ENCODE measurements at places on chromosomes 4 and X. TPM values are rescaled to one million over a fixed set of nuclear protein-coding genes. Genes with fewer than 3 reads are reported as not detected.

DNA sequence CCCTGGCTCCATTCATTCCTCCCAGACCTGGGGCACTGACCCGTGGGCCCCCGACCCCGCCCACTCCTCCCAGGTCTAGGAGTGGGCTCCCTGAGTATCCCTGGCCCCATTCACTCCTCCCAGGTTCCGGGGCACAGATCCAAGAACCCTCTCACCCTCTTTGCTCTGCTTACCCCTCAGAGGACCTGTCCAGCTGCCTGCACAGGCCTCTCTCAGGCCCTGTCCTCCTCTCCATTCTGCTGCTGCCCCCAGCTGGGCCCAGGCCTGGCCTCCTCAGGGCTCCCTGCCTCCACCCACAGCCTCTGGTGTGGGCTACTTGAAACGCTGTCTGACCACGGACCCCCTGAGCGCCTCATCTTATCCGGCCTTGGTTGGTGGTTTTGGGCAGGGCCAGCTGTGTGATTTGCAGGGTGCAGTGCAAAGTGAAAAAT, 217.7 kb upstream of the PSAPL1 start:
- DNase-seq: no peak

DNA sequence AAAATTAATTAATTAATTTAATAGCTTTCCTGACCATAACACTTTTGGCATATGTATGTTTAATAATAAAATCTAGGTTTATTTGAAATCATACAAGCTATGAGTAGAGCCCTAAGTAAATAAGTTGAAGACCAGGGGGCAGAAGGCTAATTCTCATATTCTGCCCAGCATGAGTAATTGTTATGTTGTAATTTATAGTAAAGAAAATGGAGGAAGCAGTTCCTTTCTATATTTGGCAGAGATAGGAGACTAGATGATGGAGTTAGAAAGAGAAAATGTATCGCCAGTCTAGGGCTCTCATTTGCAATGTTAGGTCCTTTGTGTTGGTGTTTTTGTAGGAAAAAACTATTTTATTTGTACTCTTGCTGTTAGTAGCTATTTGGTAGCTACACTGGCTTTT, 89.1 kb downstream of the FNIP2 start:
- DNase-seq: no peak

DNA sequence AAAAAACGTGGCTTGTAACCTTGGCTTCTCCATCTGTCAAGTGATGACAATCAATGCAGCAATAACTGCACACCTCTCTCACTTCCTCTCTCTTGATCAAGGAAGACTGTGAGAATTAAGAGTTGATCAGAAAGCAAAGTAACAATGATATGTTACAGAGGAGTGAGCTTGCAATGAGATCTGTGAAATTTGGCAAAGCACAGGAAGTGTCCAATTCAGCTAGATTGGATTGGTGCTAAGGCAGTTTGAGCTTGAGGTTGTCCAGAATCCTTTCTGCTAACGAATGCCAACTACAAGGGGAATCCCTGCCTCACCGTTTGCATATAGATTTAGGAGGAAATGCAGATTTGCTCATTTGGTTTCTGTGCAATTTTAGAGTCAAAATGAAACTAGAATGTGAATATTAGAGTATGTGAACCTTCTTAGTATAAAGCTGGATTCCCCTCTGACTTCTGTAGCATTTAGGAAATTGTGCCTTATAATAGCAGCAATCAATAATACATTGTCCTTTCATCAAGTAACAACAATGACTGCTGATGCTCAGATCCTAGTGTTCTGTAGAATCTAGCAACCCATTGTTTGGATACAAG, 346.4 kb downstream of the PTTG2 start:
- DNase-seq: no peak

- DNase-seq: no peak
Measured at GRCh38 chr4:173802662-173803022, 272.6 kb upstream of the HAND2 start.

- no peak for DNase-seq
Measured at GRCh38 chr4:137474711-137475301, 57.5 kb downstream of the PCDH18 start.

GRCh38 chr4:112978691-112979472, 70.6 kb upstream of the ANK2 start:
- no peak for DNase-seq

DNA sequence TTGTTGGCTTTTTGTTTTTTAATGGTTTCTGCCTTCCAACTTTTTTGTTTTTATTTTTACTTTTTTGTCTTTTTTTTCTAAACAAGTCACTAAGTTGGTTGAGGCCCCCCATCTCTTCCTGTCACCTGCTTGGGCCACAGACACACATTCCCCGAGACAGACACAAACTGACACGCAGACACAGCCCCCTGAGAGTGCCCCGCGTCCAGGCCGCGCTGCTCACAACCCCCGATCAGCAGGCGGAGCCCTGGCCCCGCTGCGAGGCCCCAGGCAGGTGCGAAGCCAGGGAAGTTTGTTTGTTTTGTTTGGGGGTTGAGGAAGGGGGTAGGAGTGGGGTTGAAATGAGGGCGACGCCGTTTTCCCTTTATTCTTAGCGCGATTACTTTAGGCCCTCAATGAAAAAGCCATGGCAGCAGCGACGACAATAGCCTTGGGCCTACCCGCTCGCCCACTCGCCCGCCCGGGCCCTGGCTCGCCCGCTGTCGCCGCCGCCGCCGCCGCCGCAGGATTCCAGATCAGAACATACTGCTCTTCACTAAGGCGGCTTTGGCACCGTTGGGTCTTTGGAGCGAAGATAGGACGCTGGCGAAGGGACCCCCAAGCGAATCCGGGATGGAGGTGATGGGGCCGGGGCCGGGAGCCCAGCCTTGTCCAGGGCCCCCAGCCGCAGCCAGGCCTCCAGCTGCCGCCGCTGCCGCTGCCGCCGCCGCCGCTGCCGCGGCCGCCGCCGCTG, 3.1 kb downstream of the PHOX2B start:
- no peak for DNase-seq

DNA sequence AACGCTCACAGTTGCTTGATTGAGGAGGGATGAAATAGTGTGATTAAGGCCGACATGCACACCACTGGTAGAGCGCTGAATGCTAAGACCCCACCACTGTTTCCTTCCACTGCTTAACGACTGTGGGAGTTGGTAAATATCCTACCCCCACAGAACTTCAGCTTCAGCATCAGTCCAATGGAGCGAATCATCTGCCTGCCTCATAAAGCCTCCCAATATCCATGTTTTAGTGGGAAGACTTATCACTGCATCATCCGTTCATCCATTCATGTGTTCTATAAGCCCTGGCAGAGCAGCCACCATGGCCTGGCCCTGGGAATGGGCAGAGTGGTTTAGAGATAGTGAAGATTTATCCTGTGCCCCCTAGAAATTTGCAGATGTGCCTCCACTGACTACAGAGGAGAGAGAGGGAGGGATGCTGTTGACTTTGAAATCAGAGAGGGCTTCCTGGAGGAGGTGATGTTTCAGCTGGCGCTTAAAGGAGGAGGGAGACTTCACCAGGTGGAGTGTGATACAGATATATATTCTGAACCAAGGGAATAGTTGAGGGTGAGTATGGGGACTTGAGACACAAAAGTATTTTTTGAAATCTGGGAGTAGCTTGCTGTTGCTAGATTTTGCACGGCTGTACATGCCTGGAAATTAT, 71.9 kb upstream of the STX18 start:
- no peak for DNase-seq

DNA sequence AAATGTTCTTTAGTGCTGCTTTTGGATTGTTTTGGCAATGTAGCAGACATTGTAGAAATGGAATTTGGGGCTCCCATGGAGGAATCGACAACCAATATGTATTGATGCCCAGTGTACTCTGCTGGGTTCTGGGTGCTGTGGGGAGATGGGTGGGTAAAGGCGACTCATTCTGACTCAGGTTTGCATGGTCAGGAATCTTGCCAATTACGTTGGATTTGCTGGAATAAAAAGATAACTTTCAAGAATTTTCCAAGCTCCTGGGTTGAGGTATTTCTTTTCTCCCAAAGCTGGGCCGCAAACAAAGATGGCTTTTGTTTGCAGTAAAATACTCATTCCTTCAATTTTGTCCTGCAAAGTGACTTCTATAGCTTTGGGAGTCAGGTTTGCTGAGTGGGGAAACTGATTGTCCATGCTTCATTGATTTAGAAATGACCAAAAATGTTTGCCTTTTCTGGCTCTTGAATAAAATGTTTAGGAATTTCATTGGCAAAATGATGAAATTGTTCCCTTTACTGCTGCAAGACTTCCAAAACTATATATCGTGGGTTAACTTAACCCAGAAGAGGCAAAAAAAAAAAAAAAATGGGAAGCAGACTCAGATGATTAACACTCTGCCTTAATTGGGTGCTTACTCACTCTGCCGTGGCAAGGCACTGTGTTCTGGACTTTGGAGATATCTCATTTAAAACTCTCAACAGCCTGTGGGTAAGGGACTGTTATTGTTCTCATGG, 57.0 kb downstream of the RTL9 start:
- no peak for DNase-seq

DNA sequence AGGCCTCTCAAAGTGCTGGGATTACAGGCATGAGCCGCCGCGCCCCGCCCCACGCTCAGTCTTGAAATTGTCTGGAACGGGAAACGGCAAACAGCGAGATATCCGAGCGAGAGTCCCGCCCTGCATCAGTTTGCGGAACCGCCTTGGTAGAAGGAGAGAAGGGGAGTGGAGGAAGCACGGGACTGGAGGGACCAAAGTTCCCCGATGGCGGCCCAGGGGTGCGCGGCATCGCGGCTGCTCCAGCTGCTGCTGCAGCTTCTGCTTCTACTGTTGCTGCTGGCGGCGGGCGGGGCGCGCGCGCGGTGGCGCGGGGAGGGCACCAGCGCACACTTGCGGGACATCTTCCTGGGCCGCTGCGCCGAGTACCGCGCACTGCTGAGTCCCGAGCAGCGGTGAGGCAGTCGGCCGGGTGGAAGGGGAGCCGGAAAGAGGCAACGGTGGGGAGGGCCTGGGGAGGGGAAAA, at the start of gene BST1:
Gene BST1, plus strand, starts transcription at position 125 of the 463 bp plus-strand sequence. Its CDS starts 80 bp downstream, at position 205.
- DNase-seq: no peak

GRCh38 chrX:70494441-70494840, 49.8 kb downstream of the DLG3 start:
- no peak for DNase-seq

GRCh38 chr4:3225936-3226335, 23.0 kb upstream of the MSANTD1 start:
- no peak for DNase-seq

DNA sequence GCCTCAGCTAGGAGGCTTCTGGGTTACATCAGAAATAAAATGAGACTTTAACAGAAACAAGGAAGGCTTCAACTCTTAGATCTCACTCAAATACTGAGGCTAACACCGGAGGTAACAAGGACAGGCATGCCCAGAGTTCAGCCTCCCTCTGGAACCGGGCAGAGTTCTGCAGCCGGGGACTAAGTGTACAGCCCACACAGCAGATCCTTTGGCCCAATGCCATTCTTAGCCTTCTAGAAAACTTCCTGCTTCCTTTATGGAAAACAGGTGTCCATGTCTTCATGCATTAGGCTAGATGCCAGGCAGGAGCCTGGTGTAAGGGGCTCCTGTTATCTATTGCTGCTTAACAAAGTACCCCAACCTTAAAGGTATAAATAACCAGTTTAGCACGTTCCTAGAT, 369.7 kb downstream of the BCOR start:
- no peak for DNase-seq

DNA sequence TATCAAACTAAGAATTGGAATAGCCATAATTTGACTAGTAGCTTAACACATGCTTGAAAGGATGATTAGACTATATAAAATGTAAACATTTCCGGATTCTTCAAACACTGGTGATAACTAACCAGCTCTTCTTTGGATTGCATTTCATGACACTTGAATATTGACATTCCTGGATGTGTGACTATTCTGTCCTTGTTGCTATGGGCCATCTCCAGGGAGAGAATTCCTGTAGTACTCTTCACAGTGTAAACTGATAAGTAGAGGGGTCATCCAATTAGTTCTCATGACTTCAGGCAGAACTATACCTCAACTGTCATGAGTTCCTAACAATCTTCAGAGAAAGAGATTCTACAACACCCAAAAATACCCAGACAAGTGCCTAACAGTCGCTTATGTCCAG, 1026.7 kb upstream of the TENM3 start:
- DNase-seq: no peak

GRCh38 chr4:178450614-178451013, 1008.4 kb upstream of the AGA start:
- DNase-seq: no peak

GRCh38 chrX:118534716-118535493, 39.3 kb downstream of the DOCK11 start:
- no peak for DNase-seq

- no peak for DNase-seq
Measured at GRCh38 chrX:44189116-44189515, 154.4 kb downstream of the EFHC2 start.

- DNase-seq: no peak
Measured at GRCh38 chrX:107691024-107691448, 62.7 kb downstream of the PRPS1 start.

DNA sequence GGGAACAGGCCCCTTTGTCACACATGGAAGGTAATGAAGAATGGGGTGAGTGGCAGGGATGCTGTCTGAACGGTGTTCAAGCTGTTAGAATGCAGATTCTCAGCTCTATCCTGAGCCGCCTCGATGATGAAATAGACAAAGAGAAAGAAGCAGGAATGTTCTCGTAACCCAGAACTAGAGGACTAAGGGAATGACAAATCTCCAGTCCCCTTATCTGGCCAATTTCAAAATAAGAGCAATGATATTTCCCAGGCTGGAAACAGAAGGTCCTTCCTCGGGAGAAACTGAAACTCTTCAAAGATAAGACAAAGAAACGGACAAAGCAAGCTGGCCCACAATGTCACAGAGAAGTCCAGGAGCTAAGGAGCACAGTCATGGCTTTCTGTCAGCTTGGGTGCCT, 29.5 kb upstream of the MTNR1A start:
- DNase-seq: no peak

- no peak for DNase-seq
Measured at GRCh38 chr4:136012220-136012619, 1520.1 kb downstream of the PCDH18 start.

- DNase-seq: no peak
Measured at GRCh38 chrX:30005813-30006212, 209.6 kb upstream of the MAGEB2 start.

DNA sequence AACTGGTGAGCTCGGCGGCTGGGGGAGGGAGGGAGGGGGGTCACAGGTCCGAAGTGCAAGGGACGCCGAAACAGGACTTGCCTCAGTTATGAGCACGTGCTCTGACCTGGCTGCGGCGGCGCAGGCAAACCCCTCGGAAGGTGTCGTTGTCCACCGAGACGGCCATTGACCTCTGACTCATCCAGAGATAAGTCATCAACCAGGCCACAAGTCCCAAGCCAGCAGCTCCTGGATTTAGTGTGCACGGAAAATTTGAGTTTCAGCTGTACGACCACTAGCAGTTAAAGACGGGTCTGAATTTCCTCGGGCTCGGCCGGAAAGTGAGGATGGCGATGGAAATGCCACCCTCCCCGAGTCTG, 674 bp downstream of the SH3D19 start:
- no peak for DNase-seq

GRCh38 chr4:180827232-180828009, 1415.8 kb upstream of the TENM3 start:
- DNase-seq: no peak

- DNase-seq: no peak
Measured at GRCh38 chrX:138191998-138192397, 519.5 kb downstream of the FGF13 start.

GAGE12E gene
- total RNA-seq: not detected

GPR173 gene
- 2.4 TPM for total RNA-seq

TIMP1 gene
- total RNA-seq: 179 TPM

LEF1 gene
- total RNA-seq: 0.58 TPM

Data from glomerular endothelial cell (primary cell).